ENCODE measurements at places on chromosomes 5 and 9. TPM values are rescaled to one million over a fixed set of nuclear protein-coding genes. Genes with fewer than 3 reads are reported as not detected.

Gene FST
- not detected for total RNA-seq

Gene TOR1B
- total RNA-seq = 18.9 TPM

Gene PROB1
- 3.0 TPM for total RNA-seq

Gene ANKRD18A
- not detected for total RNA-seq

Gene ZNF462
- not detected for total RNA-seq

DNA sequence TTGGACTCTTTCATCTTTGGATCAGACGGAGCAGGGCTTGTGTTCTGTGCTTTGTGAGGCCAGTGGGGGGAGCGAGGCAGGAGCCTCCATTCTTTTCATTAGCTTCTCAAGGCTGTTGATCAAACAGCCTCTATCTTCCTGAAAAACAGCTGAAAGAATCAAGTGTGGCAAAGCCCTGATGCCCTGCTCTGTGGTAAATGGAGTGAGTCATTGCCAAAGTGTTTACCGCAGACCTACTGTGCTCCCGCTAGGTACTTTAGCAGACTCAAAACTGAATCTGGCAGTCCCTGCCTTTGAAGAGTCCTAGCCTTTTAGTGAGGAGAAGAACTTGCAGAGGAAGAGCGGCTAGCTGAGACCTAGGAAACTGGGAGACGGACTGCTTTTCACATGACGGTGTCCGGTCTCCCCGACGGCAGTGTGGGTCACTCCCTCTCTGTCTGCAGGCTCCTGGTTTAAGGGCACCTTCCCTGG lies 3.3 kb downstream of the ANKRD33B start:
- peak; percentile 25 for DNase-seq

DNA sequence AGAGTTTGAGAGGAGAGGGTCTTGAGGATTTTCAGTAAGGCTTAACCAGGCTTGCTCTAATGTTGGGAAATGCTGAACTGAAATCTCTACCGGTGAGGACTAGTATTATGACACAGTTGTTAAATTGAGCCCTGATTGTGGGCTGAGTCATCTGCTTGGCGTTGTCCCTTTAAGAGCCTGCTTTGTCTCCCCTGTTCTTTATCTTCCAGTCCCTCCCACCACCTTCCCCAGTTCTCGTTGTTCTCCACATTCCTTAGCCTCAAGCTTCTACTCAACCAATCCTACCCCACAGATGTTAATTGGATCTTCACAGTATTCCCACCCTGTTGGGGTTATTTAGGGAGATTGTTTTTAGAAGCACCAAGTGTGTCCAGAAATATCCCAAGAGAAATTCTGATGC lies 57.6 kb downstream of the ANKRD55 start:
- no peak for DNase-seq

- no peak for DNase-seq
Observed at GRCh38 chr9:12790001-12790400, 15.2 kb downstream of the LURAP1L start.

All from B cell (primary cell).